NCI-H69 (cell line): ENCODE measurements at places on chromosomes 7 and 10.
A peak's percentile ranks its signal among the peaks of the same experiment; 100 is the strongest.

DNA sequence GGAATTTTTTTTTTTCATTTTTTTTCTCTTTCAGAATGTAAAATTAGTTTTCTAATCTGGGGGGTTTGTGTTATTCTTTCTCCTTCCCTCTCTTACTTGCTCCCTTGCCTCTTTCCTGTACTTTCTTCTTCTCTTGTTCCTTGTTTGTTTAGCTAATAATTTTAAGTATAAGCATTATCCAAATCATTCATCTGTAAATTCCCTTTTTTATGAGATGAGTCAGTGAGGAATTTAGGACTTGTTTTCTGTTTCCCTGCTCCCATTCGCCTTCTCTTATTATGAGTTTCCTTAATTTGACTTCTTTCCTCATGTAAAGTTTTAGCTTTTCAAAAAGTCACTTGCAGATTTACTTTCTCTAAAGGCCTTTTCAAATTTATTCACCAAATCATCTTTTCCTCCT is 154.6 kb upstream of the ETV1 start:
- DNase-seq: peak; percentile 58

DNA sequence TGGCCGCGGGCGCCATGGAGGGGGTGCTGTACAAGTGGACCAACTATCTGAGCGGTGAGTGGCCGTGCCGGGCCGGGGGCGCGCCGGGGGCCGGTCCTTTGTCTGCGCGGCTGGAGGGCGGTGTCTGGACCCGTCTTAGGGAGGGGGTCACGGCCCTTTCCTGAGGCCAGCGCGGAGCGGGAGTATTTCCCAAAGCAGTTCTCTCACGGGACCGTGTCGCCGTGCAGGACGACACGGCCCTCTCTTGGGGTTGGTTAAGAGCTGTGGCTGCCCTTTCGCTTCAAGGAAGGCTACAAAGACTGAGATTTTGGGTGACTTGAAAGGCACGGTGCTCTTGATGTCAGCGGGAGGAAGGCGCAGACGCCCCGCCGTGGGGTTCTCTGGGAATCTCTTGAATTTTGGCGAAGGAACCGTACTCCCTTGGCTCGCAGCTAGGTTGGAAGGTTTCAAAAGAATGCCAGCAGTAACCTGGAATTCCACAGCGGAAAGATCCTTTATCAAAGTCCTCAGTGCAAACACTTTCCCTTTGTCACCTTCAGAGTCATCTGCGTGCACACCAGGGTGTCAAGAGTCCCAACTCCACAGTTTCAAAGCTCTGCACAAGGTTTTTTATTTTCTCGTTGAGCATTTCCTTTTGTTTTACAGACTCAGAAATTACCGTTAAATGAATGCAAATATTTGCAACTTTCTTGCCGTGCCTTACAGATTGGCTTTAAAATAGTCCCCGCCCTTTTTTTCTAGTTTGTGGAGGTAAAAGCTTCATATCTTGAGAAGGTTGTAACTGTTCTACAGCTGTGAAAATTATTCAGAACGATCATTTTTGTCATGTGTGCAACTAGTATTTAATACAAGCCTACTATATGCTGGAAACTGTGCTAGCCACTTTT is 780 bp downstream of the PLEKHA8 start:
- peak; percentile 59 for DNase-seq

DNA sequence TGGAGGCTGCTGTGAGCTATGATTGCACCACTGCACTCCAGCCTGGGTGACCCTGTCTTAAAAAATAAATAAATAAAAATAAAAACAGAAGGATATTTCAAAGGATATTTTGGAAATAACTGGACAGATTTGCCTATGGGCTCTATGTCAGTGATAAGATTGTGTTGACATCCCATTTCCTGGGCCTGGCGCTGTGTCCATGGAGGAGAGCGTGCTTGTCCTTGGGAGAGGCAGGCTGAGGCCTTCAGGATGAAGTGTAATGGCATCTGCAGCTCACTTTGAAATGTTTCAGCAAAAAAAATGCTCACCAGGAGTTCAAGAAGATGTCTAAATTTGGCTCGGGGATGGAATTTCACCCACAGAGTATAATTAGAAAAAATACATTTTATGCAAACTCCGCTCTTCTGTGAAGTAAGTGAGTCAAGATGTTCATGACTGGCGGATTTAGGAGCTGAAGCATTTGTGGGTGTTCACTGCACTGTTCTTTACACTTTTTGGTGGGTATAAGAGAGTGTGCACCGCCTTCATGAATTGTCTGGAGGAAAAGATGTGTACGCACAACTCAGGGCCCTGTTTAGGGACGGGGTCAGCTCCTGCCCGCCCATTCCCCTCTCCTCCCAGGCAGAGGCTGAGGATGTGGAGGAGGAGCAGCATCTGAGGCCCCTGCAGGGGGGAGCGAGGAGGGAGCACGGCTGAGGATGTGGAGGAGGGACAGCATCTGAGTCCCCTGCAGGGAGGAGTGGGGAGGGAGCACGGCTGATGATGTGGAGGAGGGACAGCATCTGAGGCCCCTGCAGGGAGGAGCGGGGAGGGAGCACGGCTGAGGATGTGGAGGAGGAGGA is 18.5 kb upstream of the FOXL3 start:
- no peak for DNase-seq

GRCh38 chr7:17600340-17600752 is 301.9 kb downstream of the AHR start:
- peak; percentile 87 for DNase-seq

DNA sequence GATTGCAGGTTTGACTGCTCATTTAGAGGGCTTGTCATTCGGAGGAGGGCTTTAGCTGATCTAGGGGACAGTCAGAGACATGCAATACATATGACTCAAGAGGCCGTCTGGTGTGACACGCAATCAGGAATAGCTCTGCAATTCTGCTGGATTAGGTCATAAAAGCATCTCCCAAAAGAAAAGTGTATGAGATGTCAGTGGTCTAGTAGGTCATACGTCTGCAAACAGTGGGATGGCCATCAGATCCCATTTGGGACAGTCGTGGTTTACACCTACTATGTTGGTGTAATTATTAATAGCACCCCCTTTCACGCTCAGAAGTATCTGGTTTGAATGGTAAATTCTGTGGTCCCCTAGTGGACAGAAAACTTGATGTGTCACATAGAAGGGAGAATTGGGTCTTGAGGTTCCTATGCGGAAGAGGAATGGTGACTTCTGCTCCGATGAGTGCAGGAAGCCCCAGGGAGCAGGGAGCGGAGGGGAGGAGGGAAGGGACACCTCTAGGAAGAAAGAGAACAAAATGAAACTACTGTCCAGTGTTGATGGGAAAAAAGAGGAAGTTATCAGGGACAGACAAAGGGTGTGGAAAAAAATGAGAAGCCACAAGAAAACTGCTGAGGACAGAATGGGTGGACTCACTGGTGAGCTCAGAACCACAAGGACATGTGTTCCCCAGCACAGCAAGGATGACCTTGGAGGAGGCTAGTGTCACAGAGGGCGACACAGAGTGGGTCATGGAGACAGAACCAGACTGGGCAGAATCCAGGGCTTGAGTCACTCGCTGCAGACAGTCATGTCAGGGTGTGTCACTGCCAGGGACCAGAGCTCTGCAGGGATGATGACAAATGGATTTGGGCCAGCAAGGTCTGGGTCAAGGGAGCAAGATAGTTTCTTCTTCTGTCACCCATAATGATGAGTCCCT is 59.9 kb downstream of the MAP3K8 start:
- no peak for DNase-seq

- no peak for DNase-seq
Observed at GRCh38 chr10:15704581-15704968, 15.1 kb downstream of the ITGA8 start.

DNA sequence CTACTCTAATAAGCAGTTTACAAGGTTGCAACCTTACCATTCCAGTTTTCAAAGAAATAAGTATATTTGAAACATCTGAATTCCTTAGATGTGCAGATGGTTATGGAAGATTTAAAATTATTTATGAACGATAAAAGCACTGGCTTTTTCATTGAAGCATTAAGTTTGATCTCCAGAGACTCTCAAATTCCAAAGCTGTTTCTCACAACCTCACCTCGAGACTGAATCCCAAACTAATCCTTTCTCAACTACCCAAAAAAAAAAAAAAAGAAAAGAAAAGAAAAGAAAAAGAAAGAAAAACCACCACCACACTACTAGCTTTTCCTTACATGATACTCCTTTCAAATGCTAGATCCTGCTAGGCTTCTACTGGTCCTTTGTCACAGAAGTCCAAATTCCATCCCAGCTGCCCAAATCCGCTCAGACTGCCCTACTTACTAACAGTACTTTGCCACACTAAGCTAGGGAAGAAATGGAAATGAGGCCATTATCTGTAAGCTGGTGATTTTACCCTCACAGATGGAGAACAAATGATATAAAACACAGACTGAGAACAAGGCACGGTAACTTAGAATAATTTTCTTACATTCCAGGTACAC is 100.6 kb upstream of the CDK1 start:
- no peak for DNase-seq

GRCh38 chr10:45144326-45145070 is 143.8 kb downstream of the ZNF22 start:
- DNase-seq: no peak

GRCh38 chr10:132450466-132450824 is 53.4 kb downstream of the PWWP2B start:
- DNase-seq: no peak
